Motor neuron (in vitro differentiated cells): ENCODE measurements at places on chromosomes 16 and 17.

- ATAC-seq: no peak
Observed at GRCh38 chr17:8477715-8478441, 42.2 kb downstream of the NDEL1 start.

DNA sequence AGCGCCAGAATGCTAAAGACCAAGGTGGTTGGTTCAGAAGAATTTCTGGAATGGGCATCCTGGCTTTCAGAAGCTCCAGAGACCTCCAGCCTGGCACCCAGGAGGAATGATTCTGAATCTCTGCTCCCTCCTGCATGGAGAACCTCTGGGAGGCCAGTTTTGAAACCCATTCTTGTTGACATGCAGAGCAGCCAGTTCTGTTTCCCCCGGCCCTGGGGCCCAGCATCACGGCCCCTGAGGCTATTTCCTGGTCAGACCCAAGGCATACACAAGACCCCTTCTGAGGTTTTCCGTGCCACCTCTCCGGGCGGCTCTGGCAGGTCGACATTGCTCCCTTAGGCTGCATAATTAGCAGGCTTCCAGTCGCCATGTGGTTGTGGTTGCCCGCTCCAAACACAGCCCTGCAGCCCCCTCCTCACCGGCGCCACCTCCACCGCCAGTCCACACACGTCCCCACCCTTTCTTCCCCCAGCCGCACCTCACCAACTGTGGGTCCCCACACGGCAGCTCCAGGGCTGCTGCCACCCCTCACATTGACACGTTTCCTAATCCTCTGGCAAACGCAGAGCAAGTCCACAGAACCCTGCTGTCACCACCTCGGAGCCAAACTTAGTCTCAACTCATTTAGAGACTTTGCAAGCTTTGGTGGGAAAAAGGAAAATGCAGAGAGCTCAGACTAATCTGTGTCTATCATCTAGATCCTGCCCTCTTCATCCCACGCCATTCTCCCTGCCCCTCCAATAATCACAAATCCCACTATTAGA is 367.1 kb downstream of the SOX9 start:
- ATAC-seq: no peak

DNA sequence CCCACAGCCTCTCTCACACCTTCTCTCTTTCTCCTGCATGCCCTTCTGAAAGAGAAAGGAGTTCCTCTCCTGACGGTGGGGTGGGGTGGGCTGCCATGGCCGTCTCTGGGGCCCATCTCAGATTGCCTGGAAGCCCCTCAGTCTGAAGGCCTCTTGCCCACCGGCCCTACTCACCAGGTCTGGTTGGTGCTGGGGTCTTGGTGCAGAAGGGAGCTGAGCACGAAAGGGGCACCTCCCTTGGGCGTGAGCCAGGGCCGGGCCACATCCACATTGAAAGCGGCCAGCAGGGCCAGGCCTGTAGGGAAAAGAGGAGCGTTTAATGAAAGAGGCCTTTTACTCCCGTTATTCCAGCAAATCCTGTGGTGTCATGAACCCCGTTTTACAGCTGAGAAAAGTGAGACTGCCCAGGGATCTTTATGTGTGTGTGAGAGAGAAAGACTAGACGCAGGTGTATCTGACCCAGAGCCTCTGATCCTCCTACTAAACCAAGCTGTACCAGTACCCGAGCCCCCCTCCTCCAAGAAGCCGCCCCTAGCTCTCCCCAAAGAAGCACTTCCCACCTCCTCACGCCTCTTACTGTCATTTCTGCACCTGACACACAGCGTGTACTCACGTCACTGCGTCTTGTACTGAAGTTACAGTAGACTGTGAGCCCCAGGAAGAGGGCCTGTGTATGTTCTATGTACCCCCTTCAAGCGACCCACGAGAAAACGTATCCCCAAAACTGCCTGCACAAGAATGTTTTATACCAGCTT is 23.4 kb downstream of the ITGAE start:
- ATAC-seq: no peak

- ATAC-seq: no peak
Observed at GRCh38 chr17:82080789-82081464, 15.3 kb upstream of the DUS1L start.

DNA sequence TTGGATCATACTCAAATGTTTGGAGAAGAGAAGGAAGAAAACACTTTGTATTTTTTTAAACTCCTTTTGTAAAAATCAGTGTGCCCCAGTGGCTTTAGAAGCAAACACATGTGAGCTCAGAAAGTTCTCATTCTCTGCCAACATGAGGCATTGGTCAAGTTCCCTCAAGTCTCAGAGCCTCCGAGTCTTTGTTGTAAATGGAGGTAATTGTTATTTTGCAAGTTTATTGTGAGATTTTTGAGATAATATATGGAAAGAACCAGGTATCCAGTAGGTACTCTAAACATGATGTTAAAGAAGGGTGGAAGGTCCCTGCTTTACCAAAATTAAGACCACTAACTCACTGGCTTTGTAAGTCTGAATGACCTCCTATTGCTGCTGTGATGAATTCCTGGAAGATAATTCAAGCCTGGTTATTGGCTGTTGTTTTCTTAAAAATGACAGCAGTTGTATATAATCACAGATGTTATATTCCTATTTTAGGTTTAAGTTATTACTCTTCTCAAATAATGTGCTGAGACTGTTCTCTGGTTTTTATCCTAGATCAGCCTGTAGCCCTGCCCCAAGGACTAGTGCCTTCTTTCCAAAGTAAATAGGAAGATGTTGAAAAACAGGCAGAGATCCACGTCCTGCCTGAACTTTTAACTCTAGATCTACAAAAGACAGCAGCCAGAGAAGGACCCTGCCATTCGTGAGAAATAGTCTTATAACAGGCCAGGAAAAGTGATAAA is 2.4 kb downstream of the HLF start:
- no peak for ATAC-seq

GRCh38 chr17:30565073-30565935 is 88.1 kb downstream of the GOSR1 start:
- ATAC-seq: no peak

DNA sequence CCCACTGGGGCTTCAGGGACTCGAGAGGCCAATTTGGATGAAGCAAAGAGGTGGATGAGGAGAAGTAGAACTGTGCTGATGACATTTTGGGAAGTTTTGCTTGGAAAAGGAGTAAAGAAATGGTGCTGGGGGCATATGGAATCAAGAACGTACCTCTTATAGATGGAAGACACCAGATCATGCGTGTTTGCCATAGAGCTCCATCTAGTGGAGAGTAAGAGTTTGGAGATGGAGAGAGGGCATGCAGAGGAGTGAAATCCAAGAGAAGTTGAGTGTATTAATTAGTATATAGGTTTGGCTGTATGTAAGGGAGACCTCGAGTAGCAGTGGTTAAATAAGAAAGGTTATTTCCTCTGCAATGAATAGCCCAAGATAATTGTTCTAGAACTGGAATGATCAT is 56.0 kb downstream of the SHISA6 start:
- no peak for ATAC-seq

GRCh38 chr16:88508868-88509748 is 56.0 kb downstream of the ZFPM1 start:
- ATAC-seq: no peak

- ATAC-seq: no peak
Observed at GRCh38 chr16:79098907-79099306, 501.6 kb downstream of the MAF start.

GRCh38 chr17:76191896-76192295 is 48.4 kb downstream of the RNF157 start:
- no peak for ATAC-seq

DNA sequence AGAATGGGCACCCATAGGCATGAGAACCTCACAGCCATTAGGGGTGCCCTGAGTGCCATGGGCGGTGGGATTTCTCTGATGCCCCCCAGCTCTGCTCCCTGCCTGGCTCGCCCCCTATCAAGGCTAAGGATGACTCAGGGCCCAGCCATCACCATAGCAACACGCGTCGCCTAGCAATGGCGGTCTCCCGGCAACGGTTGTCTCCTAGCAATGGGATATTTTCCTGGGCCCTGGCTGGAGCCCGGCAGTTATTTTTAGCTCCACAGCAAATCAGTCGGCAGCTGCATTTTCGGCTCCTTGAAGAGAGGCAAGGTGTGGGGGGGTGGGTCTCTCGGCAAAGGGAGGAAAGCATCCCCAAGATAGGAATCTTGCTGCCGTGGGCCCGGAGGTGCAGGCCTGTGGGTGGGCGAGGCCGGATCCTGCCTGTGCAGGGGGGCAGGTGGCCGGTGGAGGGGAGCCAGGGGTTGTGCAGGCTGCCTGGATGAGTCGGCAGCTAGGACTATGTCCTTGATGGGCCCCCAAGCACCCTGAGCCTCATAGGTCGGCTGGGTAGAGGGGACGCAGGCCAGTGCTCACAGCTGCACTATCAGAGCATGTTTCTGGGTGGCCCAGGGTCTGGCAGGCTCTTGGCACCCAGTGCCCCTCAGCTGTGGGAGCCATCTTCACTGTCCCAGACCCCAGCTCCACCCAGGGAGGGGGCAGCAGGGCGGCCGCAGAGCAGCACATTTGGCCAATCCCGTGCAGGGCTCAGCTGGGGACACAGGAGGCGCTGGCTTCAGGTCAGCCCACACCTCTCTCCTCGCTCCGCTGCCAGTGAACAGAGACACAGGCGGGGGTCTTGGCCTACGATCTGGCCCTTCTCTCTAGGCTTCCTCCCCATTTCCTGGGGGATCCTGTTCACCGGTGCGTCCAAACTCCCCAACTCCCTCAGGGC is 4.2 kb upstream of the FBXL16 start:
- peak; percentile 44 for ATAC-seq

- ATAC-seq: no peak
Observed at GRCh38 chr17:29102046-29102445, 59.1 kb downstream of the PIPOX start.

- ATAC-seq: no peak
Observed at GRCh38 chr16:8295513-8296237, 294.6 kb downstream of the TMEM114 start.

- peak; percentile 85 for ATAC-seq
Observed at GRCh38 chr16:46757339-46758050, 9.4 kb upstream of the MYLK3 start.

- ATAC-seq: peak; percentile 76
Observed at GRCh38 chr16:50665128-50665878, 15.8 kb downstream of the SNX20 start.

GRCh38 chr17:7575481-7575883 is 4.0 kb upstream of the CD68 start:
- no peak for ATAC-seq

DNA sequence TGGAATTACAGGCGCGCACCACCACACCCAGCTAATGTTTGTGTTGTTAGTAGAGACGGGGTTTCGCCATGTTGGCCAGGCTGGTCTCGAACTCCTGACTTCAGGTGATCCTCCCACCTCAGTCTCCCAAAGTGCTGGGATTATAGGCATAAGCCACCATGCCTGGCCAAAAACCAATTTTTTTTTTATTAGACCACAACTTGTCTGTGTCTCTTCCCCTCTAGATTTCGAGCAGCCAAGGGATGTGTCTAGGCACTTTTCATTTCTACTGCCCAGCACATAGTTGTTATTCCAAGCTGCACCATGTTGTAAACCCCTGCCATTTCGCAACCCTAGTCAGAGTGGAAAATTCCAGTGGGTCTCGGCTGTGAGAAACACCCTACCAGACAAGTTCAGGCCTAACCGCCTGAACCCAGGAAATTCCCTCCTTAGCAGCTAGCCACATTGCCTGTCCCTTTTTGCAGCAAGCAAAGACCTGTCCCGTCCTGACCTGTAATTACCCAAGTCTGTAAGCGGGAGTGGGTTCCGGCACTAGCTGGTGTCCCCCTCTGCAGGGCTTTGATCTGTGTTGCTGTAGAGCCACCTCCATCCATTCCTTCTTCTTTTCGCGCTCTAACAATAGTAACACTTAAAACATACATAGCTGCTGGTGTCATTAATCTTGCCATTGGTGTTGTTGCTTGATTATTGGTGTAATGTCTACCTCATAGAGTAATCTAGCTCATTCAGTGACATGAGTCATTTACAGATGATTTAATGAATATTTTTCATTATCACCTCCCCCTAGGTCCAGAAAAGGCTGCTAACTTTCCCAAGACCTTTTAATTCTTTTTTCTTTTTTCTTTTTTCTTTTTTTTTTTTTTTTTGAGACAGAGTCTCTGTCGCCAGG is 77.3 kb upstream of the ATF7IP2 start:
- ATAC-seq: no peak
